Testis (tissue), 5 donors: ENCODE measurements at places on chromosomes 16 and 17. TPM values are rescaled to one million over a fixed set of nuclear protein-coding genes. Genes with fewer than 3 reads are reported as not detected.
A peak's percentile ranks its signal among the peaks of the same experiment; 100 is the strongest.

GRCh38 chr16:54071514-54071913 is 215.1 kb downstream of the IRX3 start:
- no peak for DNase-seq
- H3K36me3 ChIP-seq: no peaks in the 10 kb centered on the region
- no peak overlapping the region for H3K27ac ChIP-seq
- no peak overlapping the region for H3K4me3 ChIP-seq
- H3K27me3 ChIP-seq: no peaks in the 10 kb centered on the region

DNA sequence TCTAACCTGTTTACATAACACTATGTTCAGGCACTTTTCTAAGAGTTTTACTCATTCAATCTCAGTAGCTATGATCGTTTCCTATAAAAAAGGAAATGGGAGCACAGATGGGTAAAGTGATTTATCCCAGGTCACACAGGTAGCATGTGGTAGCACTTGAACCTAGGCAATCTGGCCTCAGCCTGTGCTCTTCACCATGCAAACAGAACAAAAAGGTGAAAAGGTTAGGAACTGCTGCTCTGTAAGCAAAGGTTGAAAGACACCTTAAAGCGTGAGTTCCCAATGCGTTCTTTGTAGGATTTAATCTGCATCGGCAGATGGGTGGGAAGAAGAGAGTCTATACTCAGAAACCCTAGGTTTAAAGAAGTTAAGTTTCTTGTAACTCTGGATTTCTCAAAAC is 14.9 kb upstream of the KLHL11 start:
- H3K27me3 ChIP-seq: no peaks in the 10 kb centered on the region
- no peak overlapping the region for H3K4me3 ChIP-seq
- no peaks in the 10 kb centered on the region for H3K36me3 ChIP-seq
- H3K27ac ChIP-seq: no peak overlapping the region

- DNase-seq: no peak
- no peaks in the 10 kb centered on the region for H3K27me3 ChIP-seq
- H3K4me3 ChIP-seq: no peak overlapping the region
- H3K36me3 ChIP-seq: no peaks in the 10 kb centered on the region
- H3K27ac ChIP-seq: no peak overlapping the region
Observed at GRCh38 chr16:61320791-61321190, 715.4 kb downstream of the CDH8 start.

- no peaks in the 10 kb centered on the region for H3K36me3 ChIP-seq
- H3K4me3 ChIP-seq: peak overlapping the region; percentile 79
- peaks cover 22% of the 10 kb centered on the region for H3K4me1 ChIP-seq
- DNase-seq: peak; percentile 91
Observed at GRCh38 chr17:50479522-50480141, 972 bp downstream of the RSAD1 start.

DNA sequence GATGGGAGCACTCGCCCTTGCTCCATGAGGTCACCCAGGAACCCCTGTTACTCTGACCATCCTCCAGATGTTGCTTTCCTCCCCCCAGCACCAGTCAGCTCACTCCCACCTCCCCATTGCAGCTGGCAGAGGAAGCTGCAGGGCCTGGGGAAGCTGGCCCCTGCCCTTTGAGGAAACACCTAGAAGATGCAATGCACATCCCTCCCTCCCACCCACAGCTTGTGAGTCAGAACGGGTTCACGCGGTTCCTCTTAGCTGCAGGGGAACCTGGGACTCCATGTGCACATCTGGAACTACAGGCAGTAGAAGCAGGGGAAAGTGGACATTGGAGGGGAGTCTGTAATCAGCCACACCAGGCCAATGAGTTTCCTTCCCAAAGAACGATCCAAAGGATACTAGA is 96.9 kb downstream of the KATNIP start:
- no peaks in the 10 kb centered on the region for H3K27me3 ChIP-seq
- DNase-seq: no peak
- H3K27ac ChIP-seq: no peak overlapping the region
- H3K36me3 ChIP-seq: no peaks in the 10 kb centered on the region

DNA sequence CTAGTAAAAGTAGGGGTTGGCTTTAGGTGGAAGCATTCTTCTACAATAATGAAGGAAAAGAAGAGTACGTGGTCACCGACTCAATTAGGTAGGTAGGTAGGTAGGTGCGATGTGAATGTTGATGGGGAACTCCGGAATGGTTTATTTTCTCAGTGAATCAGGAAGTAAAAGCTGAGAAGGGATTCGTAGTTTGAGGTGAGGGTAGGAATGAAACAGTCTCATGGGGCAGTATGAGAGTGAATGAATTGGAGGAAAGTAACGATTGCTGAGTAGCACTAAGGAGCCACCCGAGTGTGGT is 13.9 kb downstream of the PER1 start:
- peak overlapping the region; percentile 13 for H3K4me3 ChIP-seq
- no peaks in the 10 kb centered on the region for H3K4me1 ChIP-seq
- no peak for DNase-seq
- peak overlapping the region; percentile 95 for H3K27ac ChIP-seq
- H3K36me3 ChIP-seq: no peaks in the 10 kb centered on the region

DNA sequence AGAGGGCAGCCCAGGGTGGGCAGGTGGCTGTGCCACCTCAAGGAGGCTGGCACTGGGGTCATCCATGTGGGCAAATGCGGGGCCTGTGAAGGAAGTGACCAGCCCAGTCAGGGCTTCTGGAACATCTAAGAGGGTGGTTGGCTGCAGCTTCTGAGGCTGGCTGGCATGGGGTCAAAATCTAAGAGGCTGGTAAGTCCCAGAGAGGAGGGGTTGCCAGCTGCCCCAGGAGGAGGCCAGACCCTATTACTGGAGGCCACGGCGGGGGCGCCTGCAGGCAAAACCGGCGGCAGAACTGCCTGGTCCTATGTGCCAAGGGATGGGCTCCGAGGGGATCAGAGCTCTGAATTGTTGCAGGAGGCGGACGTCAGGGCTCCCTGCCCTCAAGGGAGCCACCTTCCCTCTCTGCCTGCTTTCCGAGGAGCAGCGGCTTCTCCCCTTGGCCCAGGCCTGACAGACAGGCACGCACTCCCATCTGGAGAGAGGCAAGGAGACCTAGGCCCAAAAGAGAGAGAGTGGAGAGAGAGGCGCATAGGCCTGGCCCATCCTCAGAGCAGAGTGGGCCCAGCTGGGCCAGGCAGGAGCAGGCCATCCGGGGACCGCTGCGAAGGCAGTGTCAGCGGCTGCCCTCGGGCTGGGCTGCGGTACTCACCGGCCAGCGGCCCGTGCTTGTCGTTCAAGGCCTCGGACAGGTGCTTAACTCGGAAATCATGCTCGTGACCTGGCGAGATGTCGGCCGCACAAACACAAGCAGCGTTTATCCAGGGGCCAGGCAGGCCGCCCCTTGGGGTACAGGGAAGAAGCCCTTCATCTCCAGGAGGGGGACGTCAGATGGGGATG is 10.9 kb downstream of the ZACN start:
- no peaks in the 10 kb centered on the region for H3K36me3 ChIP-seq
- no peaks in the 10 kb centered on the region for H3K27me3 ChIP-seq
- no peaks in the 10 kb centered on the region for H3K4me1 ChIP-seq

DNA sequence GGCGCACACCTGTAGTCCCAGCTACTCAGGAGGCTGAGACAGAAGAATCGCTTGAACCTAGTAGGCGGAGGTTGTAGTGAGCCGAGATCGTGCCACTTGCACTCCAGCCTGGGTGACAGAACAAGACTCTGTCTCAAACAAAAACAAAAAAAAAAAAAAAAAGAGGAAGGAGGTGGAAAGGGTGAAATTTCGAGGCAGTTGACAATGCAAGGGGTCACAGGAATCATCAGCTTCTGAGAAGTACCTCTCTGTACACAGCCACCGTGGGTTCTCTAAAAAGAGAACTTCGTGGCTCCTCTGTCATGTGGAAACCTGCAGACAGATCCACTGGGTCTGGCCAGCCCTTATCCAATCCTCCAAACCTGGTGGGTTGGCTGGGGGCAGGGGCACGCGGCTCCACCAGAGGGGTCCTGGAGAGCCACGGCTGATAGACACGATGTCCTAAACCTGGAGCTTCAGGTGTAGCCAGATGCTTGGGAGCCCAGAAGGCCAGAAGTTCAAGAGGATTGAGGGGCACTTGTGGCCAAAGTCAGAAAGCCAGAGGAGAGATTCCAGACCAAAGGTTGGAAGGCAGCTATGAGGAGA is 540 bp upstream of the CD300LF start:
- H3K27me3 ChIP-seq: no peaks in the 10 kb centered on the region
- no peaks in the 10 kb centered on the region for H3K4me1 ChIP-seq
- H3K27ac ChIP-seq: no peak overlapping the region
- H3K4me3 ChIP-seq: no peak overlapping the region

DNA sequence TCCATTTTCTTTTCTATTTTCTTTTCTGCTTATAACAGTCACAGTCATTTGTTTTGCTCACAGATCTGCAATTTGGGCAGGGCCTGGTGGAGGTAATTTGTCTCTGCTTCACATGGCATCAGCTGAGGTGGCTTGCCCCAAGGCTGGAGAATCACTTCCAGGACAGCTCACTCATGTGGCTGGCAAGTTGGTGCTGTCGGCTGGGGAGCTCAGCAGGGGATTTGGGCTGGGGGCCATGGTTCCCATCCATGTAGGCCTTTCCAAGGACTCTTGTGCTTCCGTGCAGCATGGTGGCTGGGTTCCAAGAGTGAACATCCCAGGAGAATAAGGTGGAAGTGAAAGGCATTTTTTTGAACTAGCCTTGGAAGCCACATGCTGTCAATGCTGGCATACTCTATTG is 85.7 kb downstream of the MGAT5B start:
- no peaks in the 10 kb centered on the region for H3K36me3 ChIP-seq
- H3K27me3 ChIP-seq: no peaks in the 10 kb centered on the region
- no peak overlapping the region for H3K4me3 ChIP-seq
- H3K4me1 ChIP-seq: peaks cover 7% of the 10 kb centered on the region
- DNase-seq: no peak
- H3K27ac ChIP-seq: no peak overlapping the region

DNA sequence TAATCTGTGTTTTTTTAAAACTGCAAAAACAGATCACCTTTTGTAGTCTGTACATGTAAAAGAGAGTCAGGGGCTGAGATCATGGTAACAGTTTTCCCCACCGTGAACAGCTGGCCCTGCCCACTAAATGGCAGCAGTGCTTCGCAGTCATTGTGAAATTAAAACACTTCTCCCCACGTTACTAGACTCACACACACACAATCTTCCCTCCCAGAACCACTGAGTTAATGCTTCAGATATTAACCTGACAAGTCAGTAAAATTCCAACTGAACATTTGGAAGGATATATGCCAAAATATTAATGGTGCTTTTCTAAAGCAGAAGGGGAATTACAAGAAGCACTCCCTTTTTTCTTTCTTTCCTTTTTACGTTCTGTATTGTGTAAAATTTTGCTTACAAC is 1.2 kb upstream of the CD300LG start:
- no peak overlapping the region for H3K4me3 ChIP-seq
- H3K4me1 ChIP-seq: peaks cover 35% of the 10 kb centered on the region
- H3K36me3 ChIP-seq: no peaks in the 10 kb centered on the region

- H3K4me1 ChIP-seq: peaks cover 9% of the 10 kb centered on the region
- no peaks in the 10 kb centered on the region for H3K27me3 ChIP-seq
- DNase-seq: peak; percentile 52
- peak overlapping the region; percentile 59 for H3K27ac ChIP-seq
- H3K36me3 ChIP-seq: no peaks in the 10 kb centered on the region
Observed at GRCh38 chr16:16086653-16087446, 136.4 kb downstream of the ABCC6 start.

DNA sequence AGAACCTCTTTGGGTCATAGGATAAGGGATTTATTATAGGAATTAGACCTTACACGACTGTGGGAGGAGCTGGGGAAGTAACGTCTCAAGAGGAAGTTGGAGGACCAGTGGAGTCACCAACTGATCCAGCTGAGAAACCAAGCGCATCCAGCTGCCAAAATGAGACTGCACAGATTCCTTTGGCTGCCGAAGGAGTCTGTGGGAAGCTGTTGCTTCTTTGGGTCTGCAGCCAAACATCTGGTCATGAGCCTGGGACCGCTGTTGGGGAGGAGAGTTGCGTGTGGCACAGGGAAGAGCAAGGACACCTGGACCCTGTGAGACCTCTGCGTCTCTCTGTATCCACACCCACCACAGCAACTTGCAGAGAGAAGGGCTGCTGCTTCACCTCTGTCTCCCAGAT is 2.4 kb upstream of the NACA2 start:
- no peaks in the 10 kb centered on the region for H3K27me3 ChIP-seq
- H3K27ac ChIP-seq: no peak overlapping the region
- H3K36me3 ChIP-seq: no peaks in the 10 kb centered on the region

The CACNG4 gene
- 0.16 TPM for total RNA-seq

- no peaks in the 10 kb centered on the region for H3K27me3 ChIP-seq
- H3K36me3 ChIP-seq: no peaks in the 10 kb centered on the region
- peak overlapping the region; percentile 74 for H3K27ac ChIP-seq
- H3K4me3 ChIP-seq: peak overlapping the region; percentile 90
Observed at GRCh38 chr16:28845293-28845692, 855 bp downstream of the TUFM start.

- no peaks in the 10 kb centered on the region for H3K36me3 ChIP-seq
- H3K27me3 ChIP-seq: no peaks in the 10 kb centered on the region
- no peak for DNase-seq
- H3K27ac ChIP-seq: no peak overlapping the region
- no peaks in the 10 kb centered on the region for H3K4me1 ChIP-seq
- no peak overlapping the region for H3K4me3 ChIP-seq
Observed at GRCh38 chr17:80227156-80227555, 6.9 kb downstream of the SLC26A11 start.

DNA sequence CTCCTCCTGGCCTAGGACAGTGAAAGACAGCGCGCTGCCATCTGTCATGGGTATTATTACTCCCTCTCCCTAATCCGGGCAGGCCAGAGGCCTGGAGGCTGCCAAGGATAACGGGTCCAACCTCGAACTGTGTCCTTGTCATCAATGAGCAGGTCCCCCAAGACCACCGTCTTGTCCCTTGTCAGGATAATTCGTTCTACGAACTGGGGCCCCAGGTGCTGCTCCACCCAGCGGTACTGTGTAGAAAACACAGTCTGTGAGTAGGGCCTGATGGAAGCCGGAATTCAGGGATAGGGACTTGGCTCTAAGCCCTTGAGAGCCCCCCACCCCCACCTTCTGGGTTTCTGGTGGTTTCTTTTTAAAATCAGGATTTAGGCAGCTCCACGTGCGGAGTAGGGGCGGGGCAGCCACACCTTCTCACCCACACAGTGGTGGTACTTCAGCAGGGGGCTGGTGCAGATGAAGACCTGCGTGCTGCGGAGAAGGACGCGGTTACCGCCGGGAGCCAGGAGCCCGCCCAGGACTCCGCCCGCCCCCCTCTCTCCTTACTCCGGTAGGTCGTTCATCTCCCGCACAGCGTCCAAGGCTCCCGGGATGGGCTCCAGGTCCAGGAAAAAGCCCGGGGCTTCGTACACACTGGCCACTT is 787 bp downstream of the NT5C start:
- peak overlapping the region; percentile 81 for H3K4me3 ChIP-seq
- H3K27ac ChIP-seq: peak overlapping the region; percentile 87
- DNase-seq: peak; percentile 60
- H3K36me3 ChIP-seq: no peaks in the 10 kb centered on the region

DNA sequence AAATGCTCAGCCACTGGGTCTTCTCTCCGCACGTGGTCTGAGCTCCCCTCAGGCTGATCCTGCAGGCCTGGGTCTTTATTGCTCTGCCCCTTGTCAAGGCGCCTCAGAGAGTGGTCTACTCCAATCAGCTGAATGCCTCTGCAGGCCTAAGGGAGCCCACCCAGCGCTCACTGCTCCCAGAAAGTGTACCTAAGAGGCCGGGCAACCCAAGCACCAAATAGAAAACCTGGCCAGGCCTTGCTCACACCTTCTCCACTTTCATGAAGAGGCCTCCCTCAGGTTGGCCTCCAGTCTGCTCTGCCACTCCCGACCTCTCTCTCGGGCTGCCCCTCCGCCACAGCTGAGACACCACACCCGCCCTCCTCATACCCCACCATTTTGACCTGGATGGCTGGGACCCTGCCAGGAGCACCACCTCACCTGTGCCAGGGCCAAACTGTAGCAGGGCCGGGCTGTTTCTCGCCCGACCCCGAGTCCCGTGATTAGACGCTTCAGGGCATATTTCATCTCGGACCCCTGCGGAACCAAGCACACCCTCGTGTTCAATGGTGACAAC is 665 bp downstream of the MYBBP1A start:
- H3K27me3 ChIP-seq: no peaks in the 10 kb centered on the region
- no peak overlapping the region for H3K27ac ChIP-seq
- H3K36me3 ChIP-seq: no peaks in the 10 kb centered on the region
- H3K4me3 ChIP-seq: peak overlapping the region; percentile 66
- DNase-seq: no peak
